ENCODE measurements at places on chromosomes 12 and 14.

GRCh38 chr12:31471823-31472222 is 119.1 kb downstream of the DENND5B start:
- DNase-seq, result no peak

- DNase-seq, result no peak
Measured at GRCh38 chr12:18576104-18576626, 161.6 kb downstream of the PLCZ1 start.

DNA sequence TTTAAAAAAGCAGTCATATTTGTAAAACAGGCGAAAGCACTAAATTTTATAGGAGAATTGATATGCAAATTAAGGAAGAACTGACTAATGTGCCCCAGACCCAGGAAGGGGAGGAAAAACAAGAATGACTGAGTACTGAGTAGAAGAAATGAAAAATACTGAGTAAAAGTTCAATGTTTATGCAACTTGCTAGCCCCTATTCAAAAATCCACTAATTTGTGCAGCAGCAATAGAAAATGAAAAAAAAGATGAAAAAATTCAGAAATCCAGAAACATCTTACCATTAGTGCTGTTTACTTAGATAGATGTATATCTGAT is 6.1 kb downstream of the CHD8 start:
- DNase-seq, result no peak

DNA sequence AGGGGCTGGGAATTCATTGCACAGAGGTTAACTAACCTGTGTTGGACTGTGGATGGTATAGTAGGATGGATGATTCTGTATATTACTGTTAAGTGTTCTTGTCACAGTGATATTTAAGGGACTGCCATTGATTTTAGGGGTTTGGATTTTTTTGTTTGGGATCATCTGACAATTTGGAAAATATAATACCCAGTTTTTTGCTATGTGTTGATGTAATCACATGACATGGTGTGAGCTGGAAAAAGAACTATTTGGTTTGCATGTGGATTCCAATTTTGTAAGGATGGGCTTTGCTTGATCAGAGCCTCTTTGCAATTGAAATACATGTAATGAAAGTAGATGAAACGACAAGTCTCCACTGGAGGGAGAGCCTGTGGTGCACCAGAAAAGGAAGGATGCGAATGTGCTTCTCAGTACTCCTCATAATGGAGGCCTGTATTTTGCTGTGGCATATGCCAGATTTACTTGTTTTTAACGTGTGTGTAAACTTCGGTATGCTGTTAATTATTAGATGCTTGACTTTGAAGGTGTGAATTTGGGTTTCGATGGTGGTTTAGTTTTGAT is 2.7 kb downstream of the DYRK2 start:
- peak; percentile 44 for DNase-seq

- no peak for DNase-seq
Measured at GRCh38 chr12:88633312-88633711, 53.0 kb upstream of the KITLG start.

- DNase-seq, result no peak
Measured at GRCh38 chr12:129378496-129378895, 525.2 kb downstream of the GLT1D1 start.

DNA sequence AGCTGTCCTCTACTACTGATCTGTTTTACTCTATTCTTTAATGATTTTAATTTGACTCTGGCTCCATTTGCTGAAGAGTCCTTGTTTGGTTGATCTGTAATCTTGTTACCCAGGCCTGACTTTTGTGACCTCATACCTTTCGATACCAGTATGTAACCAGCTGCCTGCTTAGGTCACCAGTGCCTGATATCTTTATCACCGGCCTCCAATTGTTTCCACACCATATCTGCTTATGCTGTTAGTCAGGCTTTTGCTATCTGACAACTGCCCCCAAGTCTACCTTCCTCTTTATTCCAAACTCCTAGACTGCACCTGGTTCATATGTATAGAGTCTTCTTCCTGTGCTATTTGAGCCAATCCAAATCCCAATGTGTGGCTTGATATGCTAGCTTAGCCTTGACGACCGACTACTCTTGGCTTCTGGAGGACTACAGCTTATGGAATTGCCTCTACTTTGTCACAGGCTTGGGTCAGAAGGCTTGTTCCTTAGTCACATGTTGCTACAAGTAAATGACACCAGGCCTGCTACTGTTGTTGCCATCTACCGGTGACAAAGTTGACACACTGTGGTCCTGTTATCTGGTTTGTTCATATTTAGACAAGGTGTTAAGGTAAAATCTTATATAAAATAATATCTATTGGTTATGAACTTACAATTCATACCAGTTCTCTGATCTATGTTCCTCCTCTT is 193.9 kb downstream of the TRHDE start:
- DNase-seq, result peak; percentile 26

GRCh38 chr12:112303004-112303403 is 79.2 kb downstream of the HECTD4 start:
- DNase-seq, result no peak

DNA sequence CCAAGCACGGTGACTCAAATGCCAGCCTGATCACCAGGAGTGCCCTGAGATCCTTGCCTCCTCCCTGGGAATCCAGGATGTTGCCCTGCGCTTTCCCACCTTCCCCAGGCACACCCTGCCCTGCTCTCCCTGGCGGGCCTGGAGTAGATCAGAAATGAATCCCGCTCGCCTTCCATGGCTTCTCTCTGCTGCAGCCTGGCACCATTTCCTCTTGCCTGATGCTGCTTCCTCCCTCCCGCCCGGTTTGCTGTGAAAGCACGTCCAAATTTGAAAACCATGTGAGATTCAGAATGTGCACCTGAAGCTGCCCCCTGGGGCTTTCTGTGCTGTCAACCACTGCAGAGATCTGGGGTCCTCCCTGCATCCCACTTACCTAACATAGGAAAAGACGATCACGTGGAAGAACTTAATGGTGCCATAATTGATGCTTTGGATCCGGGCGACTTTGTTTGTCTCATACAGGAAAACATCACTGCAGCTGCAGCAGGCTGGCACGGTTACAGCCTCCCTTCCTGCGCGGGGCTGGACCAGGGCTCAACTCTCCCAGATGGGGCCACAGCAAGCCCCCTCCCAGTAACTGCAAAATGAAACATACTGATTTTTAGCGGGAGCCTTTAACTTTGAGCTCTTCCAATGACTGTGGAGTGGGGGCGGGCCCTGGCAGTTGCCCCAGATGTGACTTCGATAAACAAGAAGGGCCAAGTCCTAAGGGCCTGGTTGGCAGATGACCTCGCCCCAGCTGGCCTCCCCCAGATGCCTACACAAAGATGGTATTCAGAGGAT is 24.9 kb upstream of the C12orf76 start:
- DNase-seq, result peak; percentile 9

DNA sequence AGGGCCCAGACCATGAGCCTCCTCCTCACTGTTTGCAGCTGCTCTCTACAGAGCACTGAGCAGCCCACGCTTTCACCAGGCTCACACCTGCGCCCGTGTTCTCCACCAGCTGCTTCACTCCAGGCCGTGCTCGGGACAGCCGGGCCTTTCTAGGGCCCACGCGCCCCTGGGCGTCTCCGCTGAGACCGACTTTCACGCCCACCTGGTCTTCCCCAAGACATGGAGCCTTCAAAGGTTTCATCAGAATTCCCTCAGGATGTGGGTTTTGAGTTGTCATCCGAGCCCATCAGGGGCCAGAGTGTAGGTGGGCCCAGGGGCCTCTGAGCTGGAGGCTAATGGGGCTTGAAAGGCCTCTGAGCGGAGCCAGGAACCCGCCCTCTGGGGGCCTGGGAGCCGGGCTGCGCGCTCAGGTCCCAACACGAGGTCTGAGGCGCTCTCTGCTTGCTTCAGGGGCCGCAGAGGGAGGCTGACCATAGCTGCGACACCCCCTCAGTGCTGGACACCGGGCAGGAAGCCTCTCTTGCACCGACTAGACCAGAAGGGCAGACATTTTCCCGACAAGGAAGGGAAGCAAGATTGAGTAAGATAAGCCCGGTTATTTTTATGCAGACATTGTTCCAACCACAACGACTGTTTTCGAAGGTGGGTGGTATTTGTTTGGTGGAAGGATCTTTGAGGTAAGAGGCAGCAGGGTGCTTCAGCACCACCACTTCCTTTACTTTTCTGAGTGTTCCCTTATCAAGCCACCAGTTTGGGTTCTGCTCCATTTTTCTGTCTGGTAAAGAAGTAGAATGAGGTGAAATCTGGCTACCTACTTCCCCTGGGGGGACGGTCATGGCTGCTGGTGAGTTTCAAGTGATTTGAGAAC is 125.0 kb upstream of the FUT8 start:
- DNase-seq, result no peak

- DNase-seq, result peak; percentile 88
Measured at GRCh38 chr12:57754411-57755193, at the start of gene MARCHF9. Gene MARCHF9, plus strand, starts transcription at chr12:57755103. Its CDS starts 426 bp downstream, at chr12:57755529.

Measured in large intestine (tissue), 12 donors.